CD4-positive, alpha-beta T cell treated with Interleukin-12 subunit alpha and Interleukin-12 subunit beta, for 1 hour (primary cell): ENCODE measurements at places on chromosomes 4 and X.

DNA sequence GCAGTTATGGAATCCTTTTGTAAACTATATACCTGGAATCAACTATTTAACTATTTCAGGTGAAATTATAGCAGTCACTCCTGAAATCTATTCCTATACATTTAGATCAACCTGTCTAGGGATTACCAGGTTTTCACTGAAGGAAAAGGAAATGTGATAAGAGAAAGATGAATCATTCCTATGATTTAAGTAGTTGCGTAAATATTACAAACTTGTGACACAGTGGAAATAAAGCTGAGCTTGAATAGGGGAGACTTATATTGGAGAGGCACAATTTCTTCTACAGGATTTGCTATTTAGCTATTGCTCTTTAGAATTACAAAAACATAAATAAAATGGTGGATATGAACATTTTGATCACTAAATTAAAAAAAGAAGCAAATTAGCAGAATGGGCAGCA, 284.1 kb upstream of the EPHA5 start:
- DNase-seq, result no peak

DNA sequence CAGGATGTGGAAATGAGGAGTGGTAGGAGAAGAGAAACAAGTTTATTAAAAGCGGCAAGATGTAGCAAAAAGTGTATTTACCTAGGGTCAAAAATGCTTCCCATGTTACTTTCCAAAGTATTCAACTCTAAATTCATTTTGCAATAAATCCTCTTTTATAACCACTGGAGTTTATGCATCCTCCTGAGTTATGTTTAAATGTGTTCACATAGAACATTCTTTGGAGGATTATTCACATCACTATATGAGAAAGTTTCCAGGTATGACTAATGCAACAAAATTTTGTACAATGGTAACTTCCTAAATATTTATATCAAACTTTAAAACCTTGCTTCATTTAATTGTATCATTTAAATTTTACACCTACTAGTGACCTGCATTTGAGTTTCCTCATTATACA, 870.6 kb upstream of the SLIT2 start:
- DNase-seq, result no peak

- no peak for DNase-seq
Observed at GRCh38 chr4:71648448-71648847, 135.4 kb downstream of the GC start.

- DNase-seq, result no peak
Observed at GRCh38 chr4:78666830-78667258, 109.3 kb upstream of the BMP2K start.

GRCh38 chrX:283115-283845, 2.1 kb downstream of the PLCXD1 start:
- DNase-seq, result peak; percentile 89

DNA sequence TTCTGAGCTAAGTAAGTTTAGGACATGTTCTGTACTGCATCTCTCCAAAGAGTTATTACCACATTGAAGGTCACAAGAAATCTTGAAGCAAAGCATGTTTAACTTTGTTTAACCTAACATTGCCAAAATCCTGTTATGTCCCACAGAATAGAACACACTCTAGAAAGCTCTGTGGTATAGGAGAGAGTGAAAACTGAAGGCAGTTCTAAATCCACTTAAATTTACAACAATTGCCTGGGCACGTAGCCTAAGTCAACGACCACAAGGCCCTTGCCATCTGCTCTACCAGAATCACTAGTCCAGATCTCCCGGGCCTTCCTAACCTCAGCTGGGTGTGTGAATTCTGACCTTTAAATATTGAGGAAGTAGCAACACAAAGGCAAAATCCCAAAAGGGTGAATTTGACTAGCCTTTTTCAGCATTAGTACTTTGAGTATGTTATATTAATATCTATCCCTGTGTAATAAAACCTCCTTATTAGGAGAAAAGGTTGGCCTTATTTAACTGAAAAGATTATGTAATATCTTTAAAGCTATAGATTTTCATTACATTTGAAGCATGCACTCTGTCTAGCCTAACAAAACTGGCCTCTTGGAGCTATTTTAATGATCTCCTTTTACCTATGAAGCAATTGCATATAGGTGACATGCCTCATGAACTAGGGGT, 4.5 kb upstream of the MAML3 start:
- no peak for DNase-seq

GRCh38 chrX:102767287-102767686, 46.7 kb downstream of the GPRASP3 start:
- no peak for DNase-seq

GRCh38 chr4:40114206-40114605, 57.6 kb downstream of the N4BP2 start:
- no peak for DNase-seq

- no peak for DNase-seq
Observed at GRCh38 chr4:118936406-118936805, 47.8 kb downstream of the SYNPO2 start.

- DNase-seq, result no peak
Observed at GRCh38 chr4:38268837-38269236, 308.6 kb downstream of the PTTG2 start.

DNA sequence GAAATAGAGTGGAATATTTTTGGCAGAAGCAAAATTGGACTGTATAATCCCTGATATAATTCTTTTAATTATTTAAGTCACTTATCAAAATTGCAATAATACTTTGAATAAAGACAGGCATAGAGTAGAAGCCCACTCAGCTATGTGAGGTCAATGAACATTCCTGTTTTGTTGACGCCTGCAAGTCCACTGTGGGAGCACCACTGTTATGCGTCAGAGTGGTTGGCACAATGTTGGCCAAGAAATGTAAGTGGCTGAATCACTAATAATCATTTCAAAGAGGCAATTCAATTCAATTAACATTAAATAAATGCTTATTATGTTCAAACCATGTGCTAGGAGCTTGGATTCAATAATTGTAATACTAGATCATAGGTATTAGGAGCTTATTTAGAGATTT, 221.0 kb downstream of the SPCS3 start:
- DNase-seq, result no peak

- no peak for DNase-seq
Observed at GRCh38 chrX:53247928-53248327, 22.9 kb upstream of the KDM5C start.

DNA sequence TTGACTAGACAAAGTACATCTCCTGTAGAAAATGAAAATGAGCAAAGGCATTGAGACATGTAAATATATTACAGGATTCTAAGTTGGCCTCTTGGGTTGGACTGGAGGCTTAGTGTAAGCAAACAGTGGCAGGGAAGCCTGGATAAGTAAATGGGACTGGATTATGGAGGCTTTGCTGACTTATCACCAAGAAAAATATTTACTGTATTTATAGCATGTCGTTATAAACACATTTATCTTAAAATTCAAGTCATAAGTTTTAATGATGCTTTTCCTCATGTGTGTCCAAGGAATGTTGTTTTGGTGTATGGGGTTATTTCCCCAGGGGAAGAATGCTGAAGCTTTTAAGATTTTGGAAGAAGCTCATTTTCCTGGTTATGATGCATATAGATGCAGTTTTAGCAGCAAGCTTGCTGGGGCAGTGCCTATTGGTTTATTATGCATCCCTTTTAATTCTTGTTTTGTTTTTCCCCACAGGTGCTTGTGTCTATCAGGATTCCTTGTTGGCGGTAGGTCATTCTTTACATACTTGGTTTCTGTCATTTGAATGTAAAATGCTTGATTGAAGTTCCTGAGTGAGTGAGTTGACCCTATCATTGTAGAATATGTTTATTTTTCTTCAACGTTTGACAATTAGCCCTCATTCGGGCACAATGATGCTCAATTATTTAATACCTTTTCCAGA, 8.5 kb downstream of the FRAS1 start:
- DNase-seq, result no peak

- DNase-seq, result no peak
Observed at GRCh38 chrX:49070988-49071387, 2.8 kb downstream of the PRAF2 start.

DNA sequence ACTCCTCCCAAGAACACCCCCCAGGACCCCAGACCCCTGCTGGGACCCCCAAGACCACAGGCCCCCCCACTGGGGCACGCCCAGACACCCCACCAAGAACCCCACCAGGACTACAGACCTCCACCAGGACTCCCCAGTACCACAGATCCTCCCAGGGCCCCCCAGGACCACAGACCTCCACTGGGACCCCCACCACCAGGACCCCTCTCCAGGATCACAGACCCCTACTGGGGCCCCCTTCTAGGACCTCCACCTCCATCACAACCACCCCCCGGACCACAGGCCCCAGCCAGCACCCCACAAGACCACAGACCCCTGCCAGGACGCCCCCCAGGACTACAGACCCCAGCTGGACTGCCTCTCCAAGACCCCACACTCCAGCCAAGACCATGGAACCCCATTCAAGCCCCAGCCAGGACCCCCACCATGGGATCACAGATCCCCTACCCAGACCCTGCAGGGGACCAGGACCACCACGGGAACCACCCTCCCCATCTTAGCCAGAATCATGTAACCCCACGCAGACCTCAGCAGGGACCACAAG, 855 bp upstream of the DHRSX start:
- DNase-seq, result no peak

DNA sequence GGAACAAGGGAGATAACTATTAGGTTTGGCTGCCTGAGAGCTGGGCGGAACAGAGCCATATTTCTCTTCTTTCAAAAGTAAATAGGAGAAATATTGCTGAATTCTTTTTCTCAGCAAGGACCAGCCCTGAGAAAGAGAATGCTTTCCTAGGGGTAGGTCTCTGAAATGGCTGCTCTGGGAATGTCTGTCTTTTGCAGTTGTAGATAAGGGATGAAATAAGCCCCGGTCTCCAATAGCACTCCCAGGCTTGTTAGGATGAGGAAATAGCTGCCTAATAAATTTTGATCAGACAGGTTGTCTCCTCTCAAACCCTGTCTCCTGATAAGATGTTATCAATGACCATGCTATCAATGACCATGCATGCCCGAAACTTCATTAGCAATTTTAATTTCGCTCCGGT, 207.8 kb upstream of the KIT start:
- DNase-seq, result no peak

DNA sequence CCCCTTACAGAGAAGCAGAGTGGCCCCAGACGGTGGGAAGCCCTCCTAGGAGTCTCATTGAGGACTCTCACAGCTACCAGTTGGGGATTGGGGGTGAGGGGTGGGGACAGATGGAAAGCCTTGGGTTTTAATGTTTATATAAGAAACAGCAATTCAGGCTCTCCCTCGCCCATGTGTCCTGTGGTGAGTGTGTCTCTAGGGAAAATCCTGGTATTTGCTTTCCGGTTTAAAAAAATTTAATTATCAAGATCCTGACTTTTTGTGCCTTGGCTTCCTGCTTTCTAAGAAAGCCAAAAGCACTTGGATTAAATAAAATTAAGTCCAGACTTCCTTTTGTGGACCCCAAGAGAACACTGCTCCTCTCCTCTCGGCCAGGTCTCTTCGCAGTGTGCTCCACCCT, 93.8 kb downstream of the SOWAHB start:
- no peak for DNase-seq

- DNase-seq, result peak; percentile 31
Observed at GRCh38 chrX:103585411-103586313, at the start of gene TCEAL4. TCEAL4 (plus strand) TSS chrX:103585515; CDS start chrX:103586676, 1,161 bp downstream.

DNA sequence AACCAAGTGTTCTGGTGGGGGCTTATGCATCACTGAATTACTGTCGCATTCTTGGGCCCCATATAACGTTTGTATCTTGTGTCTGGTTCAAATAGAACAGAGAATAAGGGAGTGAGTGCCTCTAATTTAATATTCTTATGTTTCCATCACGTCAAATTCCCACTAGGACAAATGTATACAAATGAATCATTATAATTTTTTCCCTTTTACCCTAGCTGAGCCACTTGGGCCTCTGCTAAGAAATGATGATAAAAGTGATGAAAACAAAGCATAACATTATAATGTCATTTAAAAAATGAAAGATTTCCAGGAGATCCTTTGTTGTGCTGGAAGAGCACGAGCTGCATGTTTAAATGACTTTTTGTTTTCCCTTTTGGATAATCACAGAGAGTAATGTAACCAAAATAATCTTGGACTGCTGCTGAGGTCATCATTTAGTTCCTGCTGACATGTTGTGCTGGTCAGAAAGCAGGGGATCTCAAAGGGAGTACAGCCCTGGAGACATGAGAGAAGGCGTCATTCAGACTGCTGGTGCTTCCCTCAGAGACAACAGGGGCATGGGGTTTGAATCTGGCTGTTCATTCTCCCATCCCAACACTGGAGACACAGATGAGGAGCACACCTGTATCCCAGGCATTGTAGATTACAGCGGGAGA, 105.1 kb upstream of the SCOC start:
- DNase-seq, result no peak

- no peak for DNase-seq
Observed at GRCh38 chr4:145481942-145482208, 222 bp downstream of the SMAD1 start.

DNA sequence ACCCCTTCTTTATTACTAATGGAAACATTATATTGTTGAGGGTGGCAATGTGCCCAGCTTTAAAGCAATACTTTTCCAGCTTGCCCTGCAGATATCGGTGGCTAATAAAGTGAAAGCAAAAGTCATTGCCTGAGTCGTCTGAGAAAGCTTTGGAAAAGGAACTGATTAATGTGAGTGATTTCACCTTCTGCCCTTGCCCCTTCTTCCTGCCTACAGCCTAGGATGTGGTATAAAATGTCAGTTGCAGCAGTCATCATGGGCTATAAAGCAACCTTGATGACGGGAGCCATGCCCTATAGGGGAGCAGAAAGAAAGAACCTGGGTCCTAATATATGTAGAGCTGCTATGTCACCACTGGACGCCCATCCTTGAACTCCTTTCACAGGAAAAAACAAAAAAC, 132.4 kb upstream of the USP9X start:
- DNase-seq, result peak; percentile 17

GRCh38 chrX:65985211-65985610, 54.7 kb downstream of the VSIG4 start:
- DNase-seq, result no peak

GRCh38 chr4:6568689-6569332, 6.2 kb upstream of the MAN2B2 start:
- no peak for DNase-seq

GRCh38 chrX:9873952-9874351, 87.7 kb downstream of the SHROOM2 start:
- DNase-seq, result peak; percentile 39

DNA sequence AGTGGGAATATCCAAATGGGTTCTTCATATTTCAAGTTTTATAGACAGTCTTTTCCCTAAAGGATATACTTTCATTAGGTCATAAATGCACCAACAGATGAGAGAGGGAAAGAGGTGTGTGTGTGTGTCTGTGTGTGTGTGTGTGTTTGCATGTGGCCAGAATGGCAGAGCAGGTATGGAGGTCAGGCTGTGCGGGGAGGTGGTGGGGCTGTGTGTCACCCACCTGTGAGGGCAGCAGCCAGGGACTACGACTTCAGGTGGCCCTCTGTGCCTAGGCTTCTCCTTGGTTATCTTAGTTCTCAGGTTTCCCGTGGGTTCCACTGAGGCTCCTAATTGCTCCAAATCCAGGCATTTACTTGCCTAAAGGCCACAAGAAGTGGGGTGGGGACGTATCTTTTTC, 14.6 kb downstream of the HAND2 start:
- DNase-seq, result no peak

GRCh38 chrX:126836186-126836585, 16.7 kb downstream of the PRR32 start:
- DNase-seq, result no peak

GRCh38 chrX:119398974-119399771, at the start of gene SLC25A43:
SLC25A43 (plus strand) TSS chrX:119399336; CDS start chrX:119399404, 68 bp downstream.
- peak; percentile 29 for DNase-seq

GRCh38 chr4:188130355-188130754, 8.9 kb upstream of the TRIML1 start:
- DNase-seq, result no peak
